Stimulated activated CD4-positive, alpha-beta T cell treated with anti-CD3 and anti-CD28 coated beads, Interleukin-1b, Interleukin-23, amount 100 ng/mL, for 1 hour (primary cell): ENCODE measurements at places on chromosomes 2 and 18.

- no peak for DNase-seq
Observed at GRCh38 chr2:217248312-217248935, 388.6 kb upstream of the TNP1 start.

DNA sequence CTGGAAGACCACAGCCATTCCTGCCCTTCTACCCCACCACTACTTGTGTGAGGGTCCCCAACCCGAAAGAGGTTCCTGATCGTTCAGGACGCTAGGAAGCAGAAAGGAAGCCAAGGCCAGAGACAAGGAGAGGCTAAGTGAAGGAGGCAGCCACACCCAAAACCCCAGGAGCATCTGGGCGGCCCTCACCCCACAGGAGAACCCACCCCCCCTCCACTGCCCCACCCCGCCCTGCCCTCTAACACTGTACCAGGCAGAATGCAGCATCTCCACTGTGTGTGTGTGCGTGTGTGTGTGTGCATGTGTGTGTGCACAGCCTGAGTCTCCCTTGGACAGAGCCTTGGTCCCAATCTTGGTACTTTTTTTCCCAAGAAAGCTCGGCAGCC lies 207.5 kb upstream of the HAAO start:
- no peak for DNase-seq

- no peak for DNase-seq
Observed at GRCh38 chr2:201840726-201841125, 34.4 kb downstream of the CDK15 start.

DNA sequence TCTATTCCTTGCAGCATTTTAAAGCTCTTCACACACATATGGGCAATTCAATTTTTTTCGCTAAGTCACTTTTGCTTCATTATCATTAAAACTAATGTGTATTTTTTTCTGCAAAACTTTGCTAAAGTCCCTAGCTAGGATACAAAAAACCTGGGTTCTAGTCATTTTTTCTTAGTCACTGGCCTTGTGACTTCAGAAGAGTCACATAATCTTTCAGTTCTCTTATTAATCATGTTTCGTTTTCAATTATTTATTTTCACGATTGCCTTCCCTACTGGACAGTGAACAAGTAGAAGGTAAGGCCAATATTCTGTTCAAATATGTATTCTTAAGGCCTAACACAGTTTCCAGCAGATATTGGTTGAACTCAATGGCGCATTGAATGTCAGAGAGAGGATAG lies 60.9 kb upstream of the CYRIA start:
- DNase-seq, result no peak

GRCh38 chr18:27964811-27965210 lies 212.1 kb downstream of the CDH2 start:
- no peak for DNase-seq

DNA sequence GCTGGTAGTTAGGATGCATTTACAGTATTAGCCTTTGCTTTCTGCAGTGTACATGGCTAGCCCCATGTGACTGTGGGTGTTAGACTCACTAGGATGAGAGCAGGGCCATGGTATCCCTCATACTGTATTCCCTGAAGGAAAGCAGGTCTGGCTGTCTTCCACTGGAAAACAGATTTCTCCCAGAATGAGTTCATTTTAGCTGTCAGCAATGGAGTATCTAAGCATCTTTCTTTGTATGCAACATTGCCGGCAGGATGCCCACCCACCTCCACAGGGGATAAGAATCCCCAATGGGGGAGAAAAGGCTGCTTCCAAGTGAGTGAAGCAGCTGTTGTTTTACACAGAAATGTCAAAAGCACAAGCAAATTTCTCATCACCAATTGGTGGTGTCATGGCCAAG lies 142.7 kb upstream of the KLHL14 start:
- DNase-seq, result no peak

DNA sequence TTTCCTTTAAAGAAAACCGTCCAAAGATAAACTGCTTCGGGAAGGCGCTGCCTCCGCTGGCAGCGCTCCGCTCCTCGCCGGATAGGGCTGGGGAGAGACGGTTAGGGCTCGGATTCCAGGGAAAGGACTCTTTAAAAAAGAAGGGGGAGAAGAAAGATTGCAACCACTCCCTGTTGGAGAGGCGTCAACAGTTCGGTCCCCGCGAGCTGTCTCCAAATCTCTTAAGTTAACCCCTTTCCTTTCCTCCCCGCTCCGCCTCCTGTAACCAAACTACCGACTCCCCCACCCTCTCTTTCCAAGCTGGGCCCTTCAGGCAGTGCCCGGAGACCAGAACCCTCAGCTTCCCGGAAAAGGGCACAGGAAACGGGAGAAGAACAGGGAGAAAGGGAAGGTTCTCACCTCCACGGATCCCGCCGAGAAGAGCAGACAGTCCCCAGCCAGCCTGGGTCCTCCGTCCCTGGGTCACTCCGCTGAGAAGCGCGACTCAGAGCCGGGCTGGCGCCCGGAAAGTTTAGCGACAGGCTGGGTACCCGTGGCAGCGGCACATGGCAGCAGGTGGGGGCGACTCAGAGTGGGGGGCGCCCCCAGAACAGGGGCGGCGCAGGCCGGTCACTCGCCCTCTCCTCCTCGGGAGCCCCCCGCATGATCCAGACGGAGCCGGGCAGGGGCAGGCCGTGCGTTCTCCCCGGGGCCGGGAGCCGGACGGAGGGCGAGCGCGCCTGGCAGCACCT lies 675 bp downstream of the FZD5 start:
- DNase-seq, result no peak

- no peak for DNase-seq
Observed at GRCh38 chr2:172208791-172209325, 106.2 kb upstream of the DLX2 start.

- DNase-seq, result no peak
Observed at GRCh38 chr2:186927867-186928191, 78.9 kb upstream of the ZSWIM2 start.

DNA sequence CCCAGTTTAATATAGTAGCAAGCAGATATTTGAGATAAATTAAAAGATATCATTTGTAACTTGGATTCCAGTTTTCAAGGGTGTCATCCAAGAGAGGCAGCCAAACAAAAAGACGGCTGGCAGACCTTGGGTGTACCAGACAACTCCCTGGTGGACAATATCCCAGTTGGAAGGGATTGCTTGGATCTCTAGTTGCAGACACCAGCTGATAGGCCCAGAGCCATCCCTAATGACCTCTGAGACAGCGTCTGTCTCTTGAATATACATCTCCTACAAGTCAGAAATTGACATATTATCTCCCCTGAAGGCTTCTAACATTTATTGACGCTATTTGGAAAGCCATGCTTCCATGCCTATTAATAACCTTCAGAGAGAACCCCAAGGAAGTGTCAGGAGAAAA lies 67.7 kb downstream of the ACVR1 start:
- no peak for DNase-seq

DNA sequence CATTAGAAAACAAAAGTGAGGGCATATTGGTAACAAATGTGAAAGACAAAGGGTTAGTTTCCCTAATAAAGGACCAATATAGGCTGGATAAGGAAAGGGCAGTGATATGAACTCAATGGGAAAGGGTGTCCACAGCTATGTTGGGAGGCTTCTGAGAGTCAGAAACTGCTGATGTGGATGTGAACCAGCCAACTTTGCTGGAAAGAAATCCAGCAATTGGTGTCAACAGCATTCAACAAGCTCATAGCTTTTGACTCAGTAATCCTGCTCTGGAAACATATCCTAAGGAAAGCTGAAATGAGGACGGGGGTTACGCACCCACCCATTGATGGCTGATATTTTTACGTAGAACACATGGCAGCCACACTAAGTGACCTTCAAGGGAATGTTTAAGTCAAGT lies 63.7 kb downstream of the ARL4C start:
- DNase-seq, result no peak

- no peak for DNase-seq
Observed at GRCh38 chr2:102848366-102848839, 86.6 kb downstream of the TMEM182 start.

GRCh38 chr2:202165945-202166344 lies 72.5 kb downstream of the SUMO1 start:
- DNase-seq, result no peak

DNA sequence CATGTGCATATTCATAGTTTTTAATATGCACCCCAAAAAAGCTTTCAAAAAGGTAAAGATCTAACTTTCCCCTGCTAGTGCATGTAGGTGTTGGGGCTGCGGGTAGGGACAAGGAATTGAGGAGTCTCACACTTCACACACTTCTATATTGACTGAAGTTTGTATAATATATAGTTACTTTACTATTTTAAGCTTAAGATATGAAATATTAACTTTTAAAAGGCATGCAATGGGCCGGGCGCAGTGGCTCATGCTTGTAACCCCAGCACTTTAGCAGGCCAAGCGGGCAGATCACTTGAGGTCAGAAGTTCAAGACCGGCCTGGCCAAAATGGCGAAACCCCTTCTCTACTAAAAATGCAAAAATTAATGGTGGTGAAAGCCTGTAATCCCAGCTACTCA lies 109.1 kb upstream of the SH3BP4 start:
- no peak for DNase-seq

GRCh38 chr2:232238108-232238507 lies 140.4 kb upstream of the ALPP start:
- no peak for DNase-seq

DNA sequence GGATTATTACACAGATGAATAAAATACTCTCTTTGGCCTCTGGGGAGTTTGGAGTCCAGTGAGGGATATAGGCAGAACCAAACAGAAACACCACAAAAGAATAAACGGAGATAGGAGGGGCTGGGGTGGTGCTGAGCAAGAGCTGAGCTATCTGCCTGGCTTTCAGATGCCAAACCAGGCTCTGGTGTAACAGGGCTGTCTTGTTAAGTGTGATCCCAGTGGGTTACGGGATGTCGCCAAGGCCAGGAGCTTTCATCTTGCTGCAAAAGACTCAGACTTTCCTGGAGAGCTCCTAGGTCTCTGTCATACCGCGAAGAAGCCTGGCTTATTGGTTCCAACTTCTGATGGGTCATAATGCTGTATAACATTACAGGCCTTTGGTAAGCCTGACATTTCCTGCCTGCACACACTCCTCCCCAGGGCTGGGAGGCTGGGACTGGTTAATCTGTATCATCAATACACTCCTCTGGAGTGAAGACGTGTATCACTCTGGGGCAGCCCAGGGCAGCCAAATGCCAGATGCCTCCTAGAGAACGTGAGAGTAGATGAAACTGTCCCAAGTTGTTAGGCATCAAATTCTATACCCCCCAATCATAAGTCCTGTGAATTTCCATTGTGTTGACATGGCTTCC lies 60.5 kb downstream of the STPG4 start:
- DNase-seq, result no peak

DNA sequence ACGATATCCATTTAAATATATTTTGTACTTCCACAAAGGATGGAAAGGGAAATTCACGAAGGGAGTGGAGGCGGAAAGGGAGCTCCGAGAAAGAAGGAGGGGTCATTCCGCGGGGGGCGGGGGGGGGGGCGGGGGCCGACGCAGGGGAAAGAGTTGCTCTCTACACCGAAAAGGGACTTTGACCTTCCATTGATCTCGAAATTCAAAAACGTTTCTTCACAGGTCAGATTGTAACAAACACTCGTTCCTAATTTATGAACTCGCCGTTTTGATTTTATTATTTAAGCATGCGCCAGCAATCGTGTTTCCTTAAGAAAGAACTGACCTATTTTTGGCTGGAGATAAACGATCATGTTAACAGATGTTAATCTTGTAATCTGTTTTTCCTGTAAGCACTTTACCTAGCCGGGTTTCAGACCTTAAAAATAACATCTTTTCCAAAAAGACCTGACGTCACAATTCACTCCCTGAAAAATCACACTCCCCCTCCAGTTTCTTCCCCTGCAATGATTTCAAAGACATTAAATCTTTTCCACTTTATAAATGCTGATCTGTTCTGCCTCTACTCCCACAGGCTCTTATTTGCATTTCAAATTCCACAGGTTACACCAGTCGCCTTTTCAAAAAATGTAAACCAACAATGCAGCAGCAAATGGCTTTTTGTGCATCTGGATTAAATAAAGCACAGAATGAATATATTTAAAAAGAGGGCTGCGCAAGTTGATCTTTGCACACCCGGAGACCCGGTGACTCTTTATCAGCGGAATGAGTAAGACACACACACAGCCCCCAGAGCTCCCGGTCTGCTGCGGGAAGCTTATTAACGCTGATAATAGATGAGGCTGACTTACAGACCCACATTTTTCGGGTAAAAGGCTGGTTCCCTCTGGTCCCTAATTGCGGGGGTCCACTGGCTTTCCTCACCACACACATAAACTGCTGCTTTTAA lies 1.6 kb downstream of the ZNF516 start:
- DNase-seq, result no peak

DNA sequence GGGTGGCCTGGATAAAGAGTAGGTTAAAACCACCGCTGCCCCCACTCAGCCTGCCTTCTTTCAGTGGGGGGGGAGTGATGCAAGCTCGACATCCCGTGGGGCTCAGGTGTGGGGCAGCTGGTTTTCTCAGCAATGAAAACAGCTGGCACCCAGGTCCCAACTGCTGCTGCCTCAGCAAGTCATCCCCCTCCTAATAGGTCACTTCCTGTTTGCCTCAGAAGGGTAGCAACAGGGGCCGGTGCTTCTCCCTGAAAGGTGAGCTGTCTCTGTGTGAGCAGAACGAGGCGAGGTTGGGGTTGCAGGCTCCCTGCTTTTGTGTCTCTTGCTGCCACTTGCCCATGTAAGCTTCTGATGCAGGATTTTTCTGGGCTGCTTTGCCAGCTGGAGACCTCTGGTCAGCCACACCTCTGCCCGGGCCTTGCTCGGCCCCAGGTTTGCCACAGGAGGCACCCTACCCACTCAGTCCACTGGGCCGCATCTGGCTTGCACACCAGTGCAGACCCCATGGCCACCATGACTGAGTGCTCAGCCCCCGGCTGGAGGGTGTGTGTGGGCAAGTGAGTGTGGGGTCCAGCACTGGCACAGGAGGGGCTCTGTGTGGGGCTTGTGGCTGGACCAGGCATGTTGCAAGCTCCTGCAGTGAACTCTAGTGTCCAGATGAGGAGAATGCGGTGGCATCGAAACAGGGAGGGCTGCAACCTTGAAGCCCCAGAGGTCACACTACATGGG lies 11.5 kb upstream of the ASB1 start:
- DNase-seq, result no peak

DNA sequence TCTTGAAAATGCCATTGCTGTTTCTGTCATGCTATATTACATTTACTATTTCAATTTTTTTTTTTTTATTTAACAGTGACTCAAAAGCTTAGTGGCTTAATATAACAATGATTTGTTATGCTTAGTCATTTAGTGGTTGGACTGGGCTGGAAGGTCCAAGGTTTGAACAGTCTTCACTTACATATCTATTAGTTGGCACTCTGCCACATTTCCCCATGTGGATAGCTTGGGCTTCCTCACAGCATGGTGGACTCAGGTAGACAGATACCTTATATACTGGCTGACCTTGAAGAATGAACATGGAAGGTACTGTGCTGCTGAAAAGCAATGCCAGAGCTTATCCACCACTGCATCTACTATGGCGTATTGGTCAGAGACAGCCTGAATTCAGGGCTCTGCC lies 909.5 kb upstream of the SOX11 start:
- DNase-seq, result no peak

DNA sequence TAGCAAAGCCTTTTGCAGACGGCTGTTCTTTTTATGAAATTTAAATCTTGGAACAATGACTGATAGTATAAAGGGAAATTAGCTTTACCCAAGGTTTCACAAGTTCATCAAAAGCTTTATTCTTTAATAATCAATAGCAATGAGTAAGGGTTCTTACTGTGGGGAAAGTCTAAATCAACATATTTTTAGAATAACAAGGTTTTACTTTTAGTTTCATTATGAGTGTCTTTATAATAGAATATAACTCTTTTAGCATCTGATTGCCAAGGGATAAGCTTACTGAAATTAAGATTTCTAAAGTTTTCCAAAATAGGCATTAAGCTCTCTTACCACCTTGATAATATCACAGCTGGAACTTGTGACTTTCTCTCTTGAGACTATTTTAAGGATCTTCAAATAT lies 1489.7 kb downstream of the LRP1B start:
- DNase-seq, result no peak
